Ovary (tissue), 10 donors: ENCODE measurements at places on chromosomes 12 and 14.
A peak's percentile ranks its signal among the peaks of the same experiment; 100 is the strongest.

- DNase-seq: no peak
These were observed 221.9 kb upstream of the EGLN3 start for GRCh38 chr14:34172550-34173368.

GRCh38 chr12:26520869-26521268 lies 312.1 kb downstream of the ITPR2 start:
- no peak for DNase-seq

- peak; percentile 46 for DNase-seq
These were observed 236.1 kb upstream of the NPAS3 start for GRCh38 chr14:32702562-32702961.

DNA sequence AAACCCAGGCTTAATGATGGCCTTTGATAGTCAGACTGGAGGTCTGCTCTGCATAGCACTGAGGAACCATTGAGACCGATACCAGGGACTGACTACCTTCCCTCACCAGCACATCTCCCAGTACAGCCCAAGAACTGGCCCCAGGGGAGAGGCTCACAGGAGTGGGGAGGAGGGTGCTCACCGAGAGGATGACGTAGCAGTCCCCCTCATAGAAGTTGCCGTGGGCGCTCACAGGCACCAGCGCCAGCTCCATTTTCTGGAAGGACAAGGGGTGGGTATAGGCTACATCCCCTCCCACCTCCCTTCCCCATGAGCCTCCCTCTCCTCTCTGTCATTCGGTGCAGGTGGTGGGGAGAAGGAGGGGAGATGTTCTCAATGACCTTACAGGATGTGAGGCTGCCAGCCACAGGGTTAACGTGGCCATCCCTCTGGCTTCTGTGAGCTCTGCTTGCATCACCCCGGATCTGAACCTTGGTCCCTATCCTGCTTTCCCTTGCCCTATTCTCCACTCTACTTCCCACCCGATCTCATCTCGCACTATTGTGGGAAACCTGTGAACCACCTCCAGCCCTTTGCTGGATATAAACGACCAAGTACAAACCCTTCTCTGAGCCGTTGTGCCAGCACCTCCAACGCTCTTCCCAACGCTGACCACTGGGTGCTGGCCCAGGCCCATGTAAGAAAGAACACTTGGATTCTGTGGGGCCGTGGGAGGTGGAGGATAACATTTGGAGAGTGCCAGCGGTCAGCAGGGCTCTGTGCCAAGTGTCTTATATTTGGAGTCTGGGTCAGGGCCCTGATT lies 4.4 kb downstream of the AVIL start:
- peak; percentile 83 for DNase-seq

DNA sequence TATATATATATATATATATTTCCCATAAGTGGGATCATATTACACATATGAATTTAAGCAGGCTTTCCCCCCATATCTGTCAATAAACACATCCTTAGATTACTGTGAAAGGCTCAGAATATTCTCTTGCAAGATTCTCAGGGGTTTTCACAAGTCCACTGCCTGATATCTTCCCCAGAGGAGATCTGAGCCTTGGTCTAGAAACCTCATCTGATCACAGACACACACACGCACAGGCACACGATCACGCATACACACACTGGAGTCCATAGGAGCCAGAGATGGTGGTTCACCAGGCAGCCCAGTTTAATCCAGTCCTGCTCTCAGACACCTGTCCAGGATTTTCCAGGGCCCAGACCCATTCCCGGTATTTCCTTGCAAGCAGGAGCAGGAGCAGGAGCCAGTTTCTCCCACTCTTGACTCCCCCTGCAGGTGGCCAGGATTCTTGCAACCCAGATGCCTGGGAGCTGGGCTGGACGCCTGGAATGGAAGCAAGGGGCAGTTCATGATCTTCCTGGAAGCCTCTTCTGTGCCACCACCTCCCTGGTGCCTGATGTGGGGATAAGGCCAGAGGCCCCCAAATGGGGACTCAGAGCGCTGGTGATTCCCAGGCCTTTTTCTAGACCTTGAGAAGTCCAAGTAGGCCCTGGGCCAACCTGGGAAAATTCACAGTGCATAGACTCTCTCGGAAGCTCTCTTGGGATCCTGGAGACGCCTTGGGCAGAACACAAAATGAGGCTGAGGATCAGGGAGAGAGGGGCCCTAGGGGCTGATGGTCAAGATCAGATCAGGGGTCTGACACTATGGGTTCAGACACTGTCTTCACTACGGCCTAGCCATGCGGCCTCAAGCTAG lies 16.5 kb upstream of the KRT78 start:
- DNase-seq: no peak

DNA sequence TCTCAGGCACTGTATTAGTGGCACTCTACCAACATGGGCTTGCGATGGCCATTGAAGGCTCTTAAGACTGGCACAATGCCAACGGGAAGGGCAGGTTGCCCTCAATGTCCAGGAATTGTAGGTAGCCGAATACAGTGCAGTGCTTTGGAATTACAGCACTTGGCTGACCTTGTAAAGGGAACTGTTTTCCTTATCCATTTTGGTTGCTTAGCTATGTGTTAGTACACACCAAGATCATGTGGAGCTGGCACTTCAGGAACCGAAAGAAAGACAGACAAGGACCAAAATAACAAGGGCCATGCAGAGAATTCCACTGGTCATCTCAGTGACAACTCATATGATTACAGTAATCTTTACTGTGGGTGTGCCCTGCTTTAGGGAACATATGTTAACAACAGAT lies 72.7 kb downstream of the DYRK2 start:
- DNase-seq: peak; percentile 20

DNA sequence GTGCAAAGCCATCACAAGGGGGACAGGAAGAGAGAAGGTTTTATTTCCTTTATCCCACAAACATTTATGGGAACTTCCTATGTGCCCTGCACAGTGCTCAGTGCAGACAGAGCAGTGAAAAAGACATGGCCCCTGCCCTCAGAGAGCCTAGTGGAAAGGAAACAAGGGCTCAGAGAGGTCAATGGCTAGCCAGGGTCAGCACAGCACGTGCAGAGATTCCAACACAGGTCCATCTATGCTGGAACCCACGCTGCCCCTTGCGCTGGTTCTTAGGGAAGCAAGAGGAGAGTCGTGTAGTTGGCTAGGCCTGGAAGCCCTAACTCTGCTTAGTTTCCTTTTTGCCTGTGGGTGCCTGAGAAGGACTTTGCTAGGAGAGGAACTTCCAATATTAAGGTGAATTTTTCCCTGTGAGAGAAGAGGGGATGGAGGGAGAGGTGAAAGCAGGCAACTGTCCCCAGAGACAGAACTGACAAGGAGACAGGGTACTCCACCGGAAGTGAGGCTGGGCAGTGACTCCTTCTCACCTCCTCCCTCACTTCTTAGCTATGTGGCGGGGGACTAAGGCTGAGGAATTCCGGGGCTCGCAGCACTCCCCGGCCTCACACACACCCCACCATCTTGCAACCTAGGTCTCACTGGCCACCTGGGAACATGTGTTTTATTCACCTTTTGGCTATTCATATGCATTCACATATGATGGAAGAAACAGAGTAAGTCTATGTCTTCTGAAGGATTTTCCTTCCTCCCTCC lies 12.1 kb upstream of the GPX2 start:
- DNase-seq: no peak

GRCh38 chr14:68975667-68976066 lies 3.4 kb downstream of the ACTN1 start:
- DNase-seq: no peak

DNA sequence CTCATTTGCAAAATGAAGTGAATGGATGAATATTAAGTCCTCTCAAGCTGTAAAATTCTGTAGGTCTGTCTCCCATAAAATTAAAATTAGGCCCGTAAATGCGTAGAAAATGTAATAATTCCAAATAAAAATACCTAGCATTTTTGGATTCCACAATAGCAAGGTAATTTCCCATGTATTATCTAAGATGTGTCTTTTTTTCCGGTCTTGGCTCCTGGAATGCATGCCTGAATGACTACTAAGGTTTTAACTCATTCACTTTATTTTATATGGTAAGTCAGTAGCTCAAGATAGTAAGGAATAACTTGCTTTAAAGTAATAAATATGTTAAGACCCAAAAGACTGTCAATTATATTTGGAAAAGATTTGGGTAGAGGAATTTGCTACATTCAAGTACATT lies 11.1 kb downstream of the TXNRD1 start:
- no peak for DNase-seq

DNA sequence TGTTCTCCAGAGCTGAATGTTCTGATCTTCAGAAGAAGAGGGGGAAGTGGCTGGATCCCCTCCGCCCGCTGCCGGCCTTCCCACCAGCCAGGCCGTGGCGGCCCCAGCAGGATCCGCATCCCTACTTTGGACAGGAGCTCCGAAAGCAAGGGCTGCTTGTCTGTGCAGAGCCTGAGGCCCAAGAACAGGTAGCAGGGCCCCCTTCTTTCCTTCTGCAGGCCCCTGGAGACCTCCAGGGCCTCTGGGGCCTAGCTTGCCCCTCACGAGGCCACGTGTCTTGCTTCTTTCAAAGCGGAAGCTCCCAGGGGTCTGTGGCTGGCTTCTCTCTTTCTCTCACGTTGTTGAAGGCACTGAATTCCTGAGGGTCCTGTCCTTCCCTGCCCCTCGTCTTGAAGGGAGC lies 13.2 kb downstream of the PGF start:
- no peak for DNase-seq

- peak; percentile 30 for DNase-seq
These were observed 388.1 kb downstream of the BCAT1 start for GRCh38 chr12:24560831-24561271.

GRCh38 chr12:119117936-119118335 lies 60.8 kb upstream of the HSPB8 start:
- DNase-seq: no peak

GRCh38 chr14:95056476-95056875 lies 100.9 kb downstream of the DICER1 start:
- no peak for DNase-seq

DNA sequence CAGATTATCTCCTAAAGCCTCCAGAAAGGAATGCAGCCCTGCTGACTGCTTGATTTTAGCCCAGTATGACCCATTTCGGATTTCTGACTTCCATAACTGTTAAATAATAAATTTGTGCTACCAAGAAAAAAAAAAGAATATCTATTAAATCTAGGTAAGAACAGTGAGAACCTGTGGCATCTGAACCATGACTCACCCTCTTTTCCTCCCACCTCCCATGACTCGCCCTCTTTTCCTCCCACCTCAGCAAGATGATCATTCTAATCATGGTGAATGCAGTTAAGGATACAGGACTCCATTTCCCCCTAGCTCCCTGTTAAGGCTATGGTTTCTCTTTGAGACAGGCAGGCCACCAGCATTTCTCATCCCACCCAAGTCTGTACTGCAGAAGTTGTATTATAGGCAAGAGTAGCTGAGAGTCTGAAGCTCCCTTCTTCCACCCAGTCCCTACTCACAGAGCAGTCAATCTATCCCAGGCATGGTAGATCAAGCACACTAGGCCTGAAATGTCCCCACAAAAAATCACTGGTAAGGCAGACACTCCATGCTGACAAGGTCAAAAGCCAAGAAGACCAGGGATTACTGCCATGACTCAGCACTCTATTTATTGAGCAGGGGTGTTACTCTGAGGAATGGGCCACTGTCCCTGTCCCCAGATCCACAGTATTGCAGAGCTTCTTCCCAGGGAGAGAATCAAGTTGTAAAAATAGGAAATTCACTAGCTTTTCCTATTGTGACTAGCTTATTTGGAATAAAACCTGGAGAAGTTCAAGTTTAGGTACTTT lies 188.9 kb downstream of the ADAMTS20 start:
- no peak for DNase-seq
